Left hindlimb (tissue), 1 donor: ENCODE measurements at places on chromosomes 13 and 19.

GRCh38 chr13:113374511-113375175 is 10.7 kb upstream of the GRTP1 start:
- DNase-seq = no peak

DNA sequence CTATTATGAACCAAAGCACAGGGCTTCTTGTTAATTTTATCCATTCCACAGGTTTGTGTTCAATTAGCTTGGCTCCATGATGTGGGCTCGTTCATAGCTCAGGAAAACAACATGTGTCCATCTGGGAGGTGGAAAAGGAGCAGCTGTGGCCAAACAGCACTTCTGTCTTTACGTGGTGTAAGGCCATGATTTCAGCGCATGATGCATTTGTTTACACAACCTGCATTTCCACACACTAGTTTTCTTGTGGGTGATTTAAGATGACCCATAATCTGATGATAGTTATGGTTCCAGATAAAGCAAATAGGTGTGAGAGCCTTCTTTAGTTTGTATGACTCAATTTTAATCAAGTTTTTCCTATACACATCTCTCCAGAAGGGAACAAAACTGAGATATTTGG is 101.7 kb downstream of the TNFRSF19 start:
- DNase-seq = no peak

DNA sequence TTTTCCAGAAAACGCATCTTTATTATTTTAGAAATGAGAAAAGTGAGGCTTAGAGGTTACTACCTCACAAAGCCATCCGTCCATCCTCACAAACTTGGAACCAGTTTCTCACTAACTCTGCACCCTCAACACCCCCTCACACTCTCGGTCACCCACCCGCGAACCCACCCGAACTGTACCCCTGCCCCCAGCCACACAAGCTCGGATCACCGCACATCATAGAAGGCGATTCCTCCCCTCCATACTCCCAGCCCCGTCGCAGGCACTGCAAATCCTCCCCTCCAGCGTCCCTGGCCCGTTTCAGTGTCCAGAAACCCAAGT is 238 bp downstream of the ZNF260 start:
- DNase-seq = no peak

DNA sequence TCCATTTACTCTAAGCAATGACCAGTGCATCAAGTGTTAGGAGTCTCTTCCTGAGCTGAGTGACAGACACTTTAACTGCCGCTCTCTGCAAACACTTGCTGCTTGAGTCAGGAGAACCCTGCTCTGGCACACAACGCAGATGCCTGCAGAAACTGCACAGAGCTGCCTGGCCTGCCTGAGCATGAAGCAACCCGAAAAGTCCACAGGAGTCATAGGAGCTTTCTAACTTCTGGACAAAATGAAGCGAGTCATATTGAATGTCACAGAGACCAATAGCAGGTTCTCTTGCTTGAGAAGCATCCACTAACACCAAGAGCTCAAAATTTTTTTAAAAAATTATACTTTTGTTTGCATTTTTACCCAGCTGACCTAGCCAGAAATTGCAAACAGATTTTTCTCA is 232.4 kb downstream of the LHFPL6 start:
- DNase-seq = no peak

DNA sequence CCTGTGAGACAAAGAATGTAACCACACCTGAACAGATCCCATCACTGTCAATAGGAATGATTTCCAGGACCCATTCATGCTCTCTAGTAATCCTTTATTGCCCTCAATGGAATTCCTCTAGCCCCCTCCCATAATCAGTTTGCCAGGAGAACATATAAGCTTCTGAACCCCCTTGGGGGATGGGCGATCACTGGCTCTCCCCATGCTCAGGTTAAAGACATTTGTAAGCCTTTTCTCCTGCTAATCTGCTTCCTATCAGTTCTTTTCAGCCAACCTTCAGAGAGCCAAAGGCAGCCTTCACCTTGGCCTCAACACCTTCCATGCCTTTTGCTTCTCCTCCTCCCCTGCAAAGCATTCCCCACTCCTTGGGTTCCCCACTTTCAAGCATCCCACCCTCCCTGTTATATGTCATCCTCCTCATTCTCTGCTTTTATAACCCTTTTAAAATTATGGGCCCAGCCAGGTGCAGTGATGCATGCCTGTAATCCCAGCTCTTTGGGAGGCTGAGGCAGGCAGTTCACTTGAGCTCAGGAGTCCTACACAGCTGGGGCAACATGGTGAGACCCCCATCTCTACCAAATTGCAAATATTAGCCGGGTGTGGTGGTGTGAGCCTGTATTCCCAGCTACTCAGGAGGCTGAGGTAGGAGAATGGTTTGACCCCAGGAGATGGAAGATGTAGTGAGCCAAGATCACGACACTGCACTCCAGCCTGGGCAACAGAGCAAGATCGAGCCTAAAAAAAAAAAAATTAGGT is 12.4 kb downstream of the DPRX start:
- no peak for DNase-seq

- DNase-seq = no peak
These were observed 41.7 kb downstream of the GGACT start for GRCh38 chr13:100546713-100547405.

DNA sequence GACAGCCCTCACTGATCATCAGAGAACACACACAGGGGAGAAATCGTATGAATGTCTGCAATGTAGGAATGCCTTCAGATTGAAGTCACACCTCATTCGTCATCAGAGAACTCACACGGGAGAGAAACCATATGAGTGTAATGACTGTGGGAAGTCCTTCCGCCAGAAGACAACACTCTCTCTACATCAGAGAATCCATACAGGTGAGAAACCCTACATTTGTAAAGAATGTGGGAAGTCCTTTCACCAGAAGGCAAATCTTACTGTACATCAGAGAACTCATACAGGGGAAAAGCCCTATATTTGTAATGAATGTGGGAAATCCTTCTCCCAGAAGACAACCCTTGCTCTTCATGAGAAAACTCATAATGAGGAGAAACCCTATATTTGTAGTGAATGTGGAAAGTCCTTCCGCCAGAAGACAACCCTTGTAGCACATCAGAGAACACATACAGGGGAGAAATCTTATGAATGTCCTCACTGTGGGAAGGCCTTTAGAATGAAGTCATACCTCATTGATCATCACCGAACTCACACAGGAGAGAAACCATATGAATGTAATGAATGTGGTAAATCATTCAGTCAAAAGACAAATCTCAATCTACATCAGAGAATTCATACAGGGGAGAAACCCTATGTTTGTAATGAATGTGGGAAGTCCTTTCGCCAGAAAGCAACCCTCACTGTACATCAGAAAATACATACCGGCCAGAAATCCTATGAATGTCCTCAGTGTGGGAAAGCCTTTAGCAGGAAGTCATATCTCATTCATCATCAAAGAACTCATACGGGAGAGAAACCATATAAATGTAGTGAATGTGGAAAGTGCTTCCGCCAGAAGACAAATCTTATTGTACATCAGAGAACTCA is 32.5 kb downstream of the ZNF567 start:
- DNase-seq = no peak

DNA sequence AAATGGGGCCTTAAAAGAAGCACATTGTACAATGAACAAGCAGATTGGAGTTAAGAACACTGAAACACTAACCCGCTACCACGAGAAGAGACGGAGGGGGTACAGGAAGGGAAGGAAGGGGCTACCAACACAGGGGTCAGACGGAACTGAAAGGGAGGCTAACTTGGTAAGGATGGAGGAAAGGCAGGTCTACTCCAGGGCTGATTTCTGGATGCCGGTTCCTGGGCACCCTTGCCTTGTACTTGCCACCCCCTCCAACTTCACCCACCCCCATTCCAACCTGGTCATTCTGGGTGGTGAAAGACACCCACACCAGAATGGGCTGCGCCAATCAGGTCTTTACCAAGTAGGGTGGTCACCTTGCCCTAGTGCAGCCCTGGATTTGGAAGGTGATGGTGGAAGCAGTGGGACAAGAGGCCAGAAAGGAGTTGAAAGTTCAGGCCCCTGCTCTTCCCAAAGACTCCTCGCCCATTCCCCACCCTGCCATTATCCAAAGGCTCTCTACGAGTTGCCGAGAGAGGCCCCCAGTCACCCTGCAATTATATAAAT is 10.3 kb downstream of the ZNF574 start:
- no peak for DNase-seq

GRCh38 chr19:3617463-3617862 is 9.1 kb downstream of the CACTIN start:
- no peak for DNase-seq

DNA sequence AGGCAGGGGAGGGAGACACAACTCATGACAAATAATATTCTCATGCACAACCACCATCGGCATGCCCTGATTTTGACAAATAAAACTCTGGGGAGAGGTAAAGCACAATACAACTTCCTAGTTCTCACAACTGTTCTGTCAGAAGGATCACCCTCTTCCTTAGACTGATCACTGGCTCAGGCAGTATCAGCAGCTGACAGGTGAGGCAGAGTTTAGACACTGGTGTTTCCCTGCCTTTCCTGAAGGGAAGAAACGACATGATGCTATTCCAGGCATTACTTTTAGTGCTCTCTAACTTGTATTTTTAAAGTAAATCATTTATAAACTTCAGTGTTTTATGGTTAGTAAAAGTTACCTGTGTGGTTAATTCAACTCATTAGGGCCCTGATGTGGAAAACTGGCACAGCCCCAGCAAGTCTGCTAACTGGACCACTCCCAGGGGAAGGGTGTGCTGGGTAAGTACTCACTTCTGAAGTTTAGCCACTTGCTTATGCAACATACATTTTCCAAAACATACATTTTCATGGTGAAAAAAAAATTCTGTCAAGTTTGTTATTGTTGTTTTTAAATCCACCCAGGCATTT is 82.8 kb downstream of the CRYL1 start:
- DNase-seq = no peak

DNA sequence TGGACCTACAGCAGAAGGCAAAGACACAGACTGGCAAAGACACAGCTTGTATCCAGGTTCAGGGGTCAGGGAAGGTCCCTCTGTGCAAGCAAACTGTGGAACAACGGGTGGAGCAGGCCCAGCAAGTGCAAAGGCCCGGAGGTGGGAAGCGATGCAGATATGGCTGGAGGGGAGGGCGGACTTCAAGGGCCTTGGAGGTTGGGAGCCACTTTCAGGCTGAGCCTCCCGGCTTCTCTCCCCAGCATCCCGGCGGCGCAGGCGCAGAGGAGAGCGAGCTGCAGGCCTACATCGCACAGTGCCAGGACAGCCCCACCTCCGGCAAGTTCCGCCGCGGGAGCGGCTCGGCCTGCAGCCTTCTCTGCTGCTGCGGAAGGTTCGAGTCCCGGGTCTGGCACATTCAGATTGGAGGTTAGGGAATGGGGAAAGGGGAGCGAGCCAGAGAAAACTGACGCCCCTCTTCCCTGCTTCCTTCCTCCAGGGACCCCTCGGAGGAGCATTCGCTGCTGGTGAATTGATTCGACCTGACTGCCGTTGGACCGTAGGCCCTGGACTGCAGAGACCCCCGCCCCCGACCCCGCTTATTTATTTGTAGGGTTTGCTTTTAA is 2.1 kb upstream of the PNPLA6 start:
- peak; percentile 72 for DNase-seq

DNA sequence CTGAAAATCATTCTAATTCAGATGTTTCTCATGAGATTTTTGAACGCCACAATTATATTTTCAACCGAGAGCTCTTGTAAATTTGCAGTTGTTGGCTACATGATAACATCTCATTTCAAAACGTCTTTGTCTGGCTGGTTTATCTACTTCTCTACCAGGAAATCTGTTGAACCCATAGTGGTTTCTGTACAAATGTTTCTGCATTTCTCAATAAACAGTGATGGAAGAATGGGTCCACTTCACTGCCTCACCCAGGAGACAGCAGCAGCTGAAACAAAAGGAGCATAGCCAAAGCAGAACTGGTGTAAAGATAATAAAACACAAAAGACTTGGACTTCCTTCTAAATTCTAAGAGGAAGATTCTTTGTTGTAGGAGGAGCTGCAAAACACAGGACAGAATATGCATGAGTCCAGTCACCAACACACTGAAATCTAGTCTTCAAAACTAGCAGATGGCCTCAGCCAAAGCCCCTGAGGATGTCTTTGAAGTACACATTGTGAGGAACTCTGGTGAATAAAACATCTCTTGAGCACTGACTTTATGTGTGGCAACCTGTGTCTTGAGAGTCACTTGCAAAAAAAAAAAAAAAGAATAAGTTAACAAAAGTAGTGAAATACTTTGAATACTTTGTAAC is 68.6 kb upstream of the FGF14 start:
- DNase-seq = no peak

DNA sequence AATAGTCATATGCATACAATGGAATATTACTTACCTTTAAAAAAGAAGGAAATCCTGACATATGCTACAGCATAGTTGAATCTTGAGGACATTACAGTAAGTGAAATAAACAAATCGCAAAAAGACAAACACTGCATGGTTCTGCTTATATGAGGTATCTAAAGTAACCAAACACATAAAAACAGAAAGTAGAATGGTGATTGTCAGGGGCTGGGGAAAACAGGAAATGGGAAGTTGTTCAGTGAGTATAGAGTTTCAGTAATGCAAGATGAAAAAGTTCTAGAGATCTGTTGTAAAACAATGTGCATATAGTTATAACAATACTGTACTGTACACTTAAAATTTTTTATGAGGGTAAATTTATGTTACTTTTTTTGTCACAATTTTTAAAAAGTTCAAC is 219.4 kb downstream of the KLF5 start:
- DNase-seq = no peak

GRCh38 chr13:81377921-81378320 is 1037.0 kb upstream of the SPRY2 start:
- no peak for DNase-seq

- no peak for DNase-seq
These were observed 363 bp upstream of the ZNF763 start for GRCh38 chr19:11964496-11964857.

- no peak for DNase-seq
These were observed 82.0 kb downstream of the KLF5 start for GRCh38 chr13:73140801-73141200.

DNA sequence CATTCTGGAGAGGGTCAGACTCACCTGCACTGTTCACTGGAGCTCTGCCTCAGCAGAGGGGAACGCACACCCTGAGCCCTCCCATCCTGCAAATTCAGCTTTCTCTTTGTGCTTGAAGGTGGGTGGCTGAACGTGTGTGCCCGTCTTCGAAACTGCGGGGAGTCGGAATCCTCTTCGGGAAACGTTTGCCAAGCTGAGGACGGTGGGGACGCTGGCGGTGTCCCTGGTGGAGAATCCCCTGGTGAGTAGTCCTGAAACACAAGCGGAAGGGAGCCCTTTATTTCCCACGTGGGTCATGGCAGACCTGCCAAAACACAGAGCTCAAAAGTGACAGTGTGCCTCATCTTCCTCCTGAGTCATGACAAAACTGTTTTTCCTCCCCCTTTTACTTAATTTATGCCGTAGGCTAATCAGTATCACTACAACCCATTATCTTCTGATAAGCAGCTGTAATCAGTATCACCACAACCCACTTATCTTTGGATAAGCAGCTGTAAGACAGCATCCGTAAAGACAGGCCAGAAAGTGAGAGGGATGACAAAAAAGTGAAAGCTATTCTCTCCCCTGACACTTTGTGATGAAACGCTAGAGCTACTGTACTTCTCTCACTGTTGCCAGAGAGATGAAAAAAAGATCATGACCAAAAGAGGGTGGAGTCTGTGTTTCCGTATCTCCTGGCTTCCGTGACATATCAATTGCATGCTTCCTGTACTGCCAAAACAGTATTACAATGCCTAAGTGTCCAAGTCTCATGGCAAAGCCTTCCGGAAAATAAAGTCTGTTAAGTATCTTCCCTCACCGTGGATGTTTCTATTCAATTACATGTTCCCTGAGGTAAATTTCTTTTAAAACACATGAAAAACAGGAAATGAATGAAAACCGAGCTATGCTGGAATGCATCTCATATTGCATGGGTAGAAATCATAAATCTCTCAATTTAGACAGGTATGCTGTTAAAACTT is 155.5 kb downstream of the TBC1D4 start:
- no peak for DNase-seq

GRCh38 chr19:11007385-11007784 is 46.6 kb downstream of the SMARCA4 start:
- DNase-seq = no peak
